Effector memory CD4-positive, alpha-beta T cell (primary cell): ENCODE measurements at places on chromosomes 1 and 21.

DNA sequence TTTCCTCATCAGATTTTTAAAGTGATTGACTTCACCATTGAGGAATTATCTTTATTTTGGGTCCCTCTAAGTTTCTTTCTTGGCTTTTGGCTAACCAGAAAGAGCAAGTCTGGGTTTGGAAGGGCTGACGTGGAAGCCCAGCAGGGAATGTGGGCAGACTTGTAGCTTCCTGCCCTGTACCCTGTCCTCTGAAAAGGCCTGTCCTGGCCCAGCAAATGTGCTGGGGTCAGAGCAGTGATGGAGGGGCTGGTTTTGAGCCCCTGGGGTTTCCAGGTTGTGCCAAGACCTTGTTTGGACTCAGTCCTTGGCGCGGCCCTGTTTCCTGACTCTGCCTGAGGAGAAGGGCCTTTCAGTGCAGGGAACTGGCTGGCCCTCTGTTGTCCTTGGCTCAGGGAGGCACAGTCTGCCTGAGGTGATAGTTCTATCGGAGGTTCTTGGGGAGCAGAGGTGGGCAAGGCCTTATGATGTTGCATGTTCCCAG is 72.1 kb downstream of the UCK2 start:
- no peak for DNase-seq

DNA sequence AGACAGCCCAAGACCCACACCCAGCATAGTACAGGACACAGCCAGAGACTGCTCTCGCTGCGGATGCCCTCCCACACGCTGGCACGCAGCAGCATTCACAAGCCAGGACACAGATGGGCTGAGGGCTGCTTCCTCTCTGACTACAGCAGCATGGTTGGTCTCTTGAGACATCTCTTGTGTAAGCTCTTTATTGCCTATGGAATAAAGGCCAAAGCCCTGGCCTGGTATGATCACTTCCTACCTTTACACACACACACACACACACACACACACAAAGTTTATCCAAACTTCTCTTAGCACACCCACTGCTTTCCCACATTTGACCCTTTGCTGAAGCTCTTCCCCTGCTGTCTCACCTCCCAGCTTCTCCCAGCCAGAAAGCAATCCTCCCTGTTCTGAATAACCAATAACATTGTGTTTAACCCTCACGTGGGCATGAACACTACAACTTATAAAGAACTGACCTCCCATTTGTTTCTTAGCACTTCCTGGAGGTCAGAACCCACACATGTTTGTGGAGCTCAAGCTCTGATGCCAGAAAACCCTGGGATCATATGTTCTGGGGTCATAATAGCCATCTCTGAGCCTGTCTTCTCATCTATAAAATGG is 1.2 kb upstream of the LUZP1 start:
- DNase-seq, result no peak

- DNase-seq, result no peak
These were observed 35.6 kb upstream of the ERG start for GRCh38 chr21:38533887-38534286.

GRCh38 chr1:244391761-244392160 is 59.9 kb downstream of the ADSS2 start:
- no peak for DNase-seq

- DNase-seq, result peak; percentile 37
These were observed 814 bp upstream of the DYRK3 start for GRCh38 chr1:206634365-206635079.

- DNase-seq, result no peak
These were observed 37.2 kb downstream of the RIMS3 start for GRCh38 chr1:40627987-40628902.

- DNase-seq, result no peak
These were observed 70.8 kb downstream of the SCCPDH start for GRCh38 chr1:246794828-246795671.

DNA sequence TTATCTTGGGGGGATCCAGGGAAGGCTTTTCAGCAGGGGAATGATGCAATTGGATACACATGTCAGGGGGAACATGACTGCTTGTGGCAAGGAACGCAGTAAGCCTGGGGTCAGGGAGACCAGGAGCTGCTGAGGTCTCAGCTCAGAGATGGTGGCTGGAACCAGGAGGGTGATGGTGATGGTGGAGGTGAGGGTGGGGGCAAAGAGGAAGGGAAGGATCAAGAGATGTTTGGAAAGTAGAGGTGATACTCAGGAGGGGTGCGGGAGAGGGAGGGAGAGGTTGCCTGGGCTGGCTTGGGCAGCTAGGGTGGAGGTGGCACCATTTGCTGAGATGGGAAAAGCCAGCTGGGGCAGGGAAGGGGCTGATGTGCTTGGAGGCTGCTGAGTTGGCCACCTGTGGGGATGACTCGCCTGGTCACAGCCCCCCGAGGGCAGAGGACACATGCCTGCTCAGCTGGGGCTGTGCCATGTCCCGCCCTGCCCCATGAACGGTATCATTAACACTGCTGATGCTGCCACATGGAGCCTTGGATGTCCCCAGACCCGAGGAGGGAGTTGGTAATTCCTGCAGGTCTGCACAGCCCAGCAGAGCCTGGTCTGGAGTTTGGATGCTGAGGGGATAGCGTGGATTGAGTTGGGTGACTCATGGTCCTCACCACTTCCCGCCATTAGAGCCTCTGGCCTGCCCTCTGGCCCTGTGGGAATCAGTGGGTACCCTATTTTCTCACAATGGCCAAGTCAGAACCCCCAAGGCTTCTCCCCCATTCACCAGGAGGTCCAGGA is 6.3 kb upstream of the PADI1 start:
- DNase-seq, result no peak
